Prostate gland (tissue), 2 donors: ENCODE measurements at places on chromosomes 2 and 18.

DNA sequence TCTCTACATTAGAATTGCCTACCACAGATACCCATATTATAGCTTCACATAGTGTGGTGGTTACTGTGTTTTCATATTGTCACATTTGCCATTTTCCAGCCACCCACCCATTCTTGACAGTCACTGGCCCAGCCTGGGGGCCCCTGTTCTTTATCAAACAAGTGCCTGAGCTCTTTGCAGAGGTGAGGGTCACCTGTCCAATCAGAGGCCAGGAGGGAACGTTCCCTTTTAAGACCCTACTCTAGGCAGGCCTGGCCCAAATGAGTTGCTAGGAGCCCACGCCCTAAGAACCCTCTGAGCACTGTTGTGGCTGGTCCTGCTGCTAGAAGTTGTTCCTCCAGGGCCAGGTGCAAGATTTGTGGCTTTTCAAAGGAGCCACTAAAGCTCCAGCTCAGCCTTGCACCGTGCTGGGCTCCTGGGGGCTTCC, 5.2 kb downstream of the IL37 start:
- no peak overlapping the region for H3K27ac ChIP-seq
- H3K4me1 ChIP-seq = no peaks in the 10 kb centered on the region
- H3K36me3 ChIP-seq = no peaks in the 10 kb centered on the region
- DNase-seq = no peak
- H3K27me3 ChIP-seq = no peaks in the 10 kb centered on the region

- H3K4me3 ChIP-seq = no peak overlapping the region
- no peaks in the 10 kb centered on the region for H3K36me3 ChIP-seq
- H3K27ac ChIP-seq = no peak overlapping the region
- no peak for DNase-seq
- no peaks in the 10 kb centered on the region for H3K27me3 ChIP-seq
Observed at GRCh38 chr2:44825702-44826101, 115.8 kb upstream of the SIX3 start.

DNA sequence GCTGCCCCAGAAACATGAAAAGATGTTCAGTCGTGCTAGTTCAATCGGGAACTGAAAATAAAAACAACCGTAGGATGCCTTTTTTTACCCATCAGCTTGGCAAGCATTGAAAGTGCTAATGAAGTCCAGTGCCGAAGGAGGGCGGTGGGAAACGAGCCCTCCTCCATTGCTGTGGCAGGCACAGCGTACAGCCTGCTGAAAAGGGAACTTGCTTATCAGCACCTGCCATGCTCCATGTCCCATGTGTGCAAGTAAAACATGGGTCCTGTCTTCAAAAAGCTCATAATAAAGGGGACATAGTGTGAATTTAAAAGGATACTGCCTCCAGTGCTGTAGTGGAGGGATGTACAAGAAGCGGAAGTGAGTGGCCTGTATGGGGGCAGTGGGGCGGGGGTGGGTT, 82.4 kb downstream of the ARMC9 start:
- no peak overlapping the region for H3K27ac ChIP-seq
- H3K4me3 ChIP-seq = no peak overlapping the region
- no peaks in the 10 kb centered on the region for H3K36me3 ChIP-seq
- no peak for DNase-seq

DNA sequence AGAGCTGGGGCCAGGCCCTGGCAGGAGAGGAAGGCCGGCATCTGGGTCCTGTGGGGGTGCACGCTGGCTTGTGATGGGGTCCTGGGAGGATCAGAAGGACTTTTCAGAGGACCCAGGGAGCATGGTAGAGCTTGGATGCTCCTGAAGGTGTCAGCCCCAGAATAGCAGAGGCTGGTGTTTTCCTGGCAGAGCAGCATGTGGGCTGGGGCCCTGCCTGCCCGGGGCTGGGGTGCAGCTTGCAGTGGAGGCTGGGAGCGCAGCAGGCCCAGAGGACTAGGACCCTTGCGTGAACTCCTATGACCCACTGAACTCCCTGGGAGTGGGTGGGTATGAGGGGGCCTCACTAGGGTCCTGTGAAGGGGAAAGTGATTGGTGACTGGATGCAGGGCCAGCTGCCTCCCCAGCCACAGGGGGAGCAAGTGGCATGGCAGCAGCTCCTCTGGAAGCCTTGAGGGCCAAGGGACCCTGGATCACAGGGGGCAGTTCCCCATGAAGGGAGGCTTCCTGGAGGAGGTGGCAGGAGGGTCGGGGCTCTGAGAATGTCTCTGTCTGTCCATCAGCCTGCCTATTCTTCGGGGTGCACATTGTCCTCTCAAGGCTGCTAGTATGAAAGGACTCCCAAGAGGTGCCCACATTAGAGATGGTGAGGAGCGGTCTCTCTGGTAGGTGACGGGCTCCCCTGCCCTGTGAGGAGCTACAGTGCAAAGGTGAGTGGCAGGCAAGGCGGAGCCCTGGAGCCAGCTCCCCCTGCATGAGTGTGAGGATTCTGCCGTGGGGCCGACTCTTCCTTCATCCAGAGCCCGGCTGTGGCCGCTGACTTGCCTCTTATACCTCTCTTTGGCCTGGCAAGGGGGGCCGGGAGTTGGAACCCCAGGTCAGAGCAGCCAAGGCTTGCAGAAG, 249.0 kb downstream of the DYSF start:
- H3K4me1 ChIP-seq = peaks cover 11% of the 10 kb centered on the region
- no peak overlapping the region for H3K4me3 ChIP-seq
- no peak overlapping the region for H3K27ac ChIP-seq
- DNase-seq = no peak
- no peaks in the 10 kb centered on the region for H3K36me3 ChIP-seq

DNA sequence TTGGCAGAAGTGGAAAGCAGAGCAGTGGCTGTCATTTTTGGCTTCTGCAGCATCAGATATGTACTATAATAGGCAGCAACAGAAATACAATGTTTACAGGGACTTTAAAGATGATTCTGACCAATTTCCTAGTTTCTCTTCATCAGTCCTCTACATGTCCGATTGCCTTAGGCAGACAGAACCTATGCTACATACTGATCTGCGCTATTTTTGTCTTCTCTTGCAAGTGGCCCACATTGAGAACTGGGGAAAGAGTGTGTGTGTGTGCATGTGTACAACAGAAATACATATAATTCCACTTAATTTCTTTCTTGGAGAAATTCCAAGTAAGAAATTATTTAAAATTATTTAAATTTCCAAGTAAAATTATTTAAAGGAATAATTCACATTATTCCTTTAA, 77.1 kb upstream of the CHRNA1 start:
- no peaks in the 10 kb centered on the region for H3K4me1 ChIP-seq
- H3K27ac ChIP-seq = no peak overlapping the region
- H3K4me3 ChIP-seq = no peak overlapping the region
- DNase-seq = no peak
